ENCODE measurements at places on chromosomes 11 and 22. TPM values are rescaled to one million over a fixed set of nuclear protein-coding genes. Genes with fewer than 3 reads are reported as not detected.

- DNase-seq, result no peak
Observed at GRCh38 chr22:28188178-28188879, 269.3 kb upstream of the PITPNB start.

Gene GUCY1A2
- polyA plus RNA-seq, result 2.8 TPM

DNA sequence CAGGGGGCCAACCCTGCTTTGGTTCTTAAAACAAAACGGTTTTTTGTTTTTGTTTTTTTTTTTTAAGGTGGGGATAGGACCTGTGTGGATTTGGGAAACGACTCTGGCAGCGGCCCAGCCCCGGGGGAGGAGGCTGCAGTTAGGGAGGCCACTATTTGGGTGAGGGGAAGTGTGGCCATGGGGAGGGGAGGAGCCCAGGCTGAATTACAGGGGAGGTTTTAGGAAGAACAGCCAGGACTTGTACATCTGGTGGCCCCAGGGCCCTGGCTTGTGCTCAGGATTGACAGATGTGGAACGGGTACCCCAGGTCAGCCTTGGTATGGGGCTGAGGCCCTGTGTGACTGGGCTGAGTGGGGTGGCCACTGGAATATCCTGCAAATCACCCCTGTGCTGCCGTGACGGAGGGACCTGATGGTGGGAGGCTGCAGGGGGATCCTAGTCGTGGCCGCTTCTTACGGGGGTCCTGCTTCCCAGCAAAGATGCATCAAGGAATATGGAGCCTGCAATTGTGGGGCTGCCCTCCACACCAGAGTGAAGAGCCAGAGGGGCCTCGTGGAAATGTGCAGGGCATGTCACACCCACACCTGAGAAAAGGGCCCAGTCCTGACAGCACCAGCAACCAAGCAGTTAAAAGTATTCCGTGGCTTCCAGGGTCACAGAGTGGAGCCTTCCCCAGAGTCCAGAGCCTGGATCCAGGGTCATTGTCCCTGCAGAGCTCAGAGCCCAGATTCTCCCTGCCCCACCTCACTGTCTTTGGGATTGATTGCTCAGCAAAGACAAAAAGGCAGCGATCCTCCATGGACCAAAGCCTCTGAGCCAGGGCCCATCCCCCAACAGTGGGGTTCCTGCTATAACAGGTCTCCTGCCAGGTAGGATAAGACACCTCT lies 55.2 kb upstream of the WNT7B start:
- no peak for DNase-seq

DNA sequence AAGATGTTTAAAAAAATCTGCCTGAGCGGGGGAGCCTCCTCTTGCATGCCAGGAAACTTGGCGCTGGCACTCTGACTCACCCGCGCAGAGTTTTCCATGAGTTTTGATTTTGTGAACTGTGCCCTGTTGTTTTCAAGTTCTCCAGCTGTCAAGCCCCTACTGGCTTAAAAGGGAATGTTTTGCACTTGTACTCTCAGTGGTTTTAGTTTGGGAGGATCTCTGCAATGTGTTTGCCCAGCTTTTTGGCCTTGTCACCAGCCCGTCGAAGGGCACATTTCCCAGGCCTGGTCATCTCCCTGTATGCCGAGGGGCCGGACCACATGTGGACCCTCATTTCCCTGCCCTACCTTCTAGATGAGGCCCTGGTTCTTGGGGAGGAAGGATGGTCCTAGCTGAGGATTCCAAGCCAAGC lies 12.2 kb downstream of the MRGPRF start:
- no peak for DNase-seq

- no peak for DNase-seq
Observed at GRCh38 chr11:62540804-62541701, 5.6 kb downstream of the AHNAK start.

Gene FZD4
- 71.6 TPM for polyA plus RNA-seq

Gene C11orf91
- polyA plus RNA-seq, result not detected

GRCh38 chr11:3037945-3038271 lies 19.3 kb downstream of the CARS1 start:
- DNase-seq, result no peak

Gene ART1
- polyA plus RNA-seq, result not detected

Gene F2
- polyA plus RNA-seq, result 0.21 TPM

- DNase-seq, result no peak
Observed at GRCh38 chr11:33086017-33086416, 46.6 kb downstream of the TCP11L1 start.

GRCh38 chr11:126547161-126547560 lies 191.7 kb downstream of the ST3GAL4 start:
- DNase-seq, result no peak

Gene ADAMTS15
- polyA plus RNA-seq, result 62.0 TPM

DNA sequence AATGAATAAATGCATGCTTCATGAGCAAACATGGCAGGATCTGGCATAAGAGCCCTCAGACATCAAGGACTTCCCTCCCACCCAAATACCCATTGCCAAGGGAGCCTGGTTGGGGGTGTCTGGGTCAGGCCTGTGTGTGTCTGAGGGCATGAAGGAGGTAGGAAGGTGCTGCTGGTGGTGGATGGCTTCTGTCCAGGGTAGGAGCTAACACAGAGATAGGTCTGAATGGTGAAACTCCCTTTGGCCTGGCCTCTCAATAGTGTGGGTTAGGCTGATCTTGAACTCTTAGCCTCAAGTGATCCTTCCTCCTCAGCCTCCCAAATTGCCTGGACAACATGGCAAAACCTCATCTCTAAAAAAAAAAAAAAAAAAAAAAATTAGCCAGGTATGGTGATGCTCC lies 2.8 kb downstream of the AMPD3 start:
- no peak for DNase-seq

GRCh38 chr22:47166033-47166404 lies 403.6 kb downstream of the TBC1D22A start:
- DNase-seq, result no peak

DNA sequence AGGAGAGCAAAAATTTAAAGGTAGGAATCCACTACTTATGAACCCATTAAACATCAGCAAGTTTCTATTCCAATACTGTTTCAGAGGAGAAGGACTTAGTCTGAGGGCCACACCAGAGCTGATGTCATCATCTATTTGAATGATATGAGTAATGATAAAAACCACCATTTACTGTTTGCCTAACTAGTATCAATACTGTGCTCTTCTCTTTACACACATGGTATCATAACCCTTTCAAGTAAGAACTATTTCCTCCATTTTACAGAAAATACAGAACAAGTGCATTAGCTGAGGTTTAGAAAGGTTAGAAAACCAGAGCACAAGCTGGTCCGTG lies 651.3 kb upstream of the KIRREL3 start:
- DNase-seq, result no peak

Gene GALNT18
- 25.7 TPM for polyA plus RNA-seq

DNA sequence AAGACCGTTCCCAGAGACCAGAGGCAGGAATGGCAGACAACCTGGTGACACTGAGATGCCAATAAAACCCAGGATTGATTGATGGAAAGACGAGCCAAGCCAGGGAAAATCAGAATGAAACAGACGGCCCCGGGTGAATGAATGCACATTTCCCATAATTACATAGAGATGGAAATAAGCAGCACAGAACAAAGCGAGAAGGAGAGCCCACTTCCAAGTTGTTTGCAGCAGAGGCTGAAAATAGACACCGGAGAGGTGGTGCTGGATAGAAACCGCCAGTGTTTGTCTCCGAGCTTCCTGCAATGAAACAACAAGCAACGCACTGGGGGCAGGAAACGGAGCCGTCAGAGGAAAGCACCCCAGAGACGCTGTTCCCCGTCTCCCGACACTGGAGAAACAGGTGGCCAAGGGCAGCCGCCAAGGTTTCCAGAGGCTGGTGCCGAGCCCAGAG lies 406.8 kb downstream of the SHANK2 start:
- DNase-seq, result no peak

DNA sequence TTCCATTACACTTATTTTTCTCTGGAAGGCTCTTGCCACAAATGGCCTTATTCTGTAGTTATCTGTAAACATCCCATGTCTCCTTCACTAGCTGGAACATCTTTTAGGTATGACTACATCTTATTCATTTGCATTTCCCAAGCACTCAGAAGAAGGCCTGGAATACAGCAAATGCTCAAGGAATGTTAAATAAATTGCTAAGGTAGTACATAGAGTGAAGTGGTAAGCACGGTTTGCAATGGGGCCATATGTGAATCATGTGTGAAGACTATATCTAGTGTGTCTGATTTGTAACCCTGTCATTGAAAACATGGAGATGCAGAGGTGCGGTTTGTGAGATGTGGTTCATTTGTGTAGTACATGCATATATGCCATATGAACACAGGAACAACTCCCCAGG lies 33.5 kb downstream of the GDPD4 start:
- no peak for DNase-seq

GRCh38 chr11:85620256-85620655 lies 6.9 kb downstream of the DLG2 start:
- no peak for DNase-seq

Gene C11orf52
- 12.4 TPM for polyA plus RNA-seq

- no peak for DNase-seq
Observed at GRCh38 chr11:78432058-78432515, 14.5 kb upstream of the GAB2 start.

Gene LINC01488
- not detected for polyA plus RNA-seq

Gene MS4A10
- polyA plus RNA-seq, result 0.18 TPM

Gene TMEM25
- polyA plus RNA-seq, result 25.7 TPM

DNA sequence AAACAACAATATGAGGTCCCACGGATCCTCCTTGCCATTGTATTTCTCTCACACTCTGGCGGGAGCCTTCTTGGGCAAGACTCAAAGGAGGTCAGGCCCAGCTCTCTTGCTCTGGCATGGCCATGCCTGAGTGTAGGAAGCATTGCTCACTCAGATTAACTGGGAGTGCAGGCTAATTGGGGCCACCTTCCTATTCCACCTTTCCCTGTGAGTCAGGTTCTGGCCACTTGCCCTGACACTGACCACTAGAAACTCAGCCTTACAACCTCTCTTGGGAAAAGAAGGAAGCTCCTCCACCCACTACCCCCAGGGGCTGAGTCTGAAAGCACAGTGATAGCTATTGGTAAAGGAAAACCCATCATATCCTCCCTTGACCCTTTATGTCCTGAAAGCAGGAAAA lies 121.8 kb upstream of the NTM start:
- no peak for DNase-seq

- no peak for DNase-seq
Observed at GRCh38 chr11:110286298-110287040, 9.9 kb downstream of the RDX start.

GRCh38 chr11:107931206-107931605 lies 3.0 kb downstream of the RAB39A start:
- no peak for DNase-seq

GRCh38 chr11:111561306-111561705 lies 20.8 kb downstream of the LAYN start:
- DNase-seq, result no peak

DNA sequence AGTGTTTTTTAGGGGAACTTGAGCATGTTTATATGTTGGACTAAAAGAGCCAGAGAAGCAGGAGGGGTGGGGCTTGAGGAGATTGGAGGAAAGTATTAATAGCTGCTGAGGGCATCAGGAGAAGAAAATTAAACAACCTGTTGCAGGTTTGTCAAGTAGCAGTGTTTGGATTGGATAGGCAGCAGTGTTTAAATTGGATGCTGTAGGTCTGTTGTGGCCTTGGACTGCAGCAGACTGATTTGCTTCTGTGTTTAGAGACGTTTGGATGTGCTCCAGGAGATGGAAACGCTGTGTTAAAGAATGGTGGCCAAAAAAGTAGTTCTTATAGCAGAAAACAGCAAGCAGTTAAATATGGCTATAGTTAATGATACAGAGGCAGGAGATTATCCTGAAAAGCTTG lies 5.7 kb downstream of the EIF3L start:
- no peak for DNase-seq

Data from right renal cortex interstitium (tissue), 3 donors.